ENCODE measurements at places on chromosomes 7 and 10.

DNA sequence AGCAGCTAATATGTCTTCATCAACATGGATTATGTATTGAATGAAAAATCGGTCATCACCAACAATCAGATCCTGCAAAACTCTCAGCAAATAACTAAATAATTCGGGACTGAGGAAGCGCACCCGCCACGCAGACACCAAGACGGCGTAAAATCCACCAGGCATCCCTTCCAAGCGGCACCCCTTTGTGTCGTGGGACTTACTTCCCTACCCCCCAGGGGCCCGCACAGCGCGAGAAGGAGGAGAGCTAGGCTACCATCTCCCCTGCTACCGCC, 721 bp downstream of the ARL3 start:
- DNase-seq: no peak

DNA sequence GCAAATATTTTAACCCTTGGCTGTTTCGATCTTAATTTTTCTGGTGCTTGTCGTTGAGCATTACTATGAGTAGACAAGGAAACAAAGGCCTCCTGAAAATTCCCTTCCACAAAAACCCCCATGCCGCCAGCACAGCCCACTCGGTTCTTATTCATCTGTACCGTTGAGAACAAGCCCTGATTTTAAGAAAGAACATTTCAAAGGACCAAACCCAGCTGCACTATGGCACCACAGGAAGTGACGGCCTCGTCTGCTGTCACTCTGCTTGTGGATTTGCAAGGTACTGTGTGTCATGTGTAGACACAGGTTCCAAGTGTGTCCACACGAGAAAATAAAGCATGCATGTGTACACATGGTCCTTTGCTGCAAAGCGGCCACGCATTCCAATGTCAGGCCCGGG, 285.2 kb downstream of the DNAJB6 start:
- DNase-seq: no peak

DNA sequence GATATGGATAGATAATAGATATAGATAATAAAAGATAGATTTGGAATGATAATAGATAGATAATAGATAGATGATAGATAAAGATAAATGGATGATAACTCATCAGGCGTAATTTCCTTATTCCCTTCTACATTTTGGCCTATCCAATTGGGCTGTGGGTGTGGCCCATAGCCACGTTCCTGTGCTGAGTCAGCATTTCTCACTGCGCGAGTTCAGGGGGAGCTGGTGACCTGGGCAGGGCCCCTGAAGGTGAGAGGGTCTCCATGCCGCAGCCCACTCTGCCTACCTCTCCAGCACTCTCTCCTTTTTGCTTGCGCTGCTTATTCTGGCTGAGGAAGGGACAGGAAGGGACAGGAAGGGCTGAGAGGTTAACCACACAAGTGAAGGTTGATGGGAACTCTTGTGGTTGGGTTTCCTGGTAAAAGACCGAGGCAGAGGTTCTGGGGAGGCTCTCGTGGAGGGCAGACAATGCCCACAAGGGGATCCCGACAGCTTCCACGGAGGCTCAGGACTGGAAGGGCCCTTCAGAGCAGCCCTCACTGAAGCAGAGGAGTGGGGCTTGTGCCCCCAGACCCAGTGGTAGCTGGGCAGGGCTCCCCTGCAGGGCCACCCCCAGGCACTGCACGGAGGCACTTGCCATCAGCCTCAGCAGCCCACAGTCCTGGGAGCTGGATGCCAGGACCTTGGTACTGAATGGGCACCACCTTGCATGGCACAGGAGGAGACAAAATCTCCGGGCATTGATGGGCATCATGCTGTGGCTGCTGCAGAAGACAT, 247.3 kb upstream of the PITRM1 start:
- DNase-seq: no peak

- no peak for DNase-seq
Observed at GRCh38 chr10:37703833-37704382, 153.5 kb downstream of the ZNF248 start.

GRCh38 chr7:10346032-10346431, 627.6 kb upstream of the PHF14 start:
- DNase-seq: no peak

- no peak for DNase-seq
Observed at GRCh38 chr7:43847496-43847895, 21.8 kb downstream of the MRPS24 start.

DNA sequence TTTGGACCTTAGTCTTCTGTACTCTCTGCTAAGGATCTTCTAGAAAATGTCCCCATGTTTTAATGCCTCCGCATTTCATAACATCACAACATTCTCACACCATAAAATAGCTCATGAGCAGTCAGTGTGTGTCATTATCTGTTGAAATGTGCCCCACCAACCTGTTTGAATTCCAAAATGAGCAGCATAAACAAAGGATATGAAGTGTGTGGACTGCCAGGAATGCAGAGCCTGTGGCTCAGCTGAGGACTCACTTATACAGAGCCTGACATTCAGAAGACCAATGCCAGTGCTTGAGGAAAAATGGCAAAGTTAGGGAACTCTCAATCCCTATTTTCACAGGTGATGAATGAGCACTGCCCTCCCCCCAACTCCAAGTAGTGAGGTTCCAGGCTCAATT, 621.4 kb downstream of the POM121L12 start:
- no peak for DNase-seq

- no peak for DNase-seq
Observed at GRCh38 chr7:131578602-131579001, 22.2 kb upstream of the PODXL start.

GRCh38 chr7:123538189-123538714, 3.9 kb upstream of the IQUB start:
- no peak for DNase-seq

- no peak for DNase-seq
Observed at GRCh38 chr7:140314573-140315480, 83.5 kb downstream of the SLC37A3 start.

- no peak for DNase-seq
Observed at GRCh38 chr7:141640239-141640840, 61.6 kb downstream of the DENND11 start.

DNA sequence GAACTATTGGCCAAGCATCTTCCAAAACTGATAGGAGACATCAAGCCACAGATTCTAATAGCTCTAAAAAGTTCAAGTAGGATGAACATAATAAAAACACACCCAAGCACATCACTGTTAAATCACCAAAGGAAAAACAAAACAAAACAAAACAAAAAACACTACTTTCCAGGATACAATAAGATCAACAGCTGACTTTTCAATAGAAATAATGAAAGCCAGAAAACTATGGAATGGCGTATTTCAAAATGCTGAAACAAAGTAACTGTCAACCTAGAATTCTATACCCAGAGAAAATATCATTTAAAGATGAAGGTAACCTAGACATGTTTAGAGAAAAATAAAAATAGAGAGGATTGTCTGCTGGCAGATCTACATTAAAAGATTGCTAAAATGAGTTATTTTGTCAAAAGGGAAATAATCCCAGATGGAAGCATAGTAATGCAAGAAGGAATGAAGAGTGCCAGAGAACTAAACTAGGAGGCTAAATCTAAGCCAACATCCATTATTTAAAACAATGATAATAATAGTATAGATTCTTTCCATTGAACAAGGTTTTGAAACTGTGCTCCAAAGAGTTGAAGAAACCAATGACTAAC, 13.9 kb downstream of the TUBAL3 start:
- DNase-seq: no peak

DNA sequence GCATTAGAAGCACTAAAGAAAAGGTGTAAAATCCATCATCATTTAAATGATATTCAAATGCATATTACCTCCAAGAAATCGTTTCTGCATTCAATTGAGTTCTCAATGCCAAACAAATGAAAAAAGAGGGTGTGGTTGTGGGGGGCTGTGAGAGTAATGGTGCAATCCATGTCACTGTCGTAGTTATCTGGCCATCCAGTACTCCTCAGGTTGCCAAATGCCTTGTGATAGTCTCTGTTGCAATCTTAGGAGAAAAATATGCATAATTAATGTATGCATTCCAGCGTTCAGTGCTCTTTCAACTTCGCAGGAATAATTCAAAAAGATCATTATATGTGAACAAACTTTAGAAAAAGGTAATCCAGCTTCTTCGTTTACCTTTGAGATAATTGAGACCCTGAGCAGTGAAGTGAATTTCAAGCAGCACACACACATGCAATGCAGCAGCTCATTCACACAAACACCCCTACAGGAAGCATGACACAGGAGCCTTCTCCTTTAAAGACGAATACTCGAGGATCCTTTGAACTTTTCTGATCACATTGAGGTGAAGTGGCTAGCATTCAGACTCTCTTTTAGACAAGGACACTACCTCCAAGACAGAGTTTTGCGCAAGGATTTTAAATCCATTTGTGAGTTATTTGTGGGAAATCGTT, 73.4 kb downstream of the OR13A1 start:
- DNase-seq: no peak

GRCh38 chr10:128011059-128011979, 104.4 kb downstream of the PTPRE start:
- no peak for DNase-seq

- no peak for DNase-seq
Observed at GRCh38 chr7:135845415-135846075, 96.9 kb upstream of the FAM180A start.

GRCh38 chr10:35420044-35420443, 83.7 kb downstream of the CCNY start:
- DNase-seq: no peak

GRCh38 chr7:8249121-8249520, 12.8 kb downstream of the ICA1 start:
- DNase-seq: no peak

DNA sequence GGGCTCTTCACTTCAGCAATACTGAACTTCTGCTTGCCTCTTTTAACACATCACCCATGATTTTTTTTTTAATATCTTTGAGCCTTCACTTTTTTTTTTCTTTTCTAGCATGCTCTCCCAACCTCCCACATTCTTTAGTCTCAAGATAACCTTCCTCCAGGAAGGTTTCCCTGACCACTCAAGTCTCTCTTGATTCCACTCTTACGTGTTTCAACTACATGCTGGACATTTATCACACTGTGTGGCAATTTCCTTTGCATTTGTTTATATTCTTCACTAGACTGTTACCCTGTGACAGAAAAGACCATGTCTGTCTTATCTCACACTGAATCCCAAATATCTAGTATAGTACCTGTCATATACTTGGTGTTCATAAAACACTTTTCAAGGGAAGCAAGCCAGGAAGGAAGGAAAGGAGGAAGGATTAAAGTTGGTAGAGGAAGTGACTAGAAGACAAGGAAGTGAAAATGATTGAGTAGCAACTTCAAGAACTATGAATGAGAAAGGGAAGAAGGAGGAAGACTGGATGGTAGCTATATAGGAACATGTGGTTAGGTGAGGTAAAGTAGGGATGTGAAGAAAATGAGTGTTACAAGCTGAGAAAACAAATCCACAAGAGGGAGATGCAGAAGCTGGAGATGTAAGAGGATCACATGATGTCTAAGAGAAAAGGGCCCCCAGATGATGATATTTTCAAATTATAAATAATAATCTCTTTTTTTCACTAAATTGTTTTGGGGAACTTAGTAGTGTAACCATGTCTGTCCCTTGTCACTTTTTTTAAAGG, 40.4 kb downstream of the IFIT5 start:
- DNase-seq: no peak

All from retinal pigment epithelial cell (primary cell).